ENCODE measurements at places on chromosomes 5 and 9. TPM values are rescaled to one million over a fixed set of nuclear protein-coding genes. Genes with fewer than 3 reads are reported as not detected.

The CLIC3 gene
- total RNA-seq = not detected

The LCN15 gene
- total RNA-seq = not detected

The TLE1 gene
- 45.9 TPM for total RNA-seq

The OLFM1 gene
- 13.8 TPM for total RNA-seq

The ZNF883 gene
- total RNA-seq = 2.0 TPM

The ADAMTS13 gene
- 3.6 TPM for total RNA-seq

DNA sequence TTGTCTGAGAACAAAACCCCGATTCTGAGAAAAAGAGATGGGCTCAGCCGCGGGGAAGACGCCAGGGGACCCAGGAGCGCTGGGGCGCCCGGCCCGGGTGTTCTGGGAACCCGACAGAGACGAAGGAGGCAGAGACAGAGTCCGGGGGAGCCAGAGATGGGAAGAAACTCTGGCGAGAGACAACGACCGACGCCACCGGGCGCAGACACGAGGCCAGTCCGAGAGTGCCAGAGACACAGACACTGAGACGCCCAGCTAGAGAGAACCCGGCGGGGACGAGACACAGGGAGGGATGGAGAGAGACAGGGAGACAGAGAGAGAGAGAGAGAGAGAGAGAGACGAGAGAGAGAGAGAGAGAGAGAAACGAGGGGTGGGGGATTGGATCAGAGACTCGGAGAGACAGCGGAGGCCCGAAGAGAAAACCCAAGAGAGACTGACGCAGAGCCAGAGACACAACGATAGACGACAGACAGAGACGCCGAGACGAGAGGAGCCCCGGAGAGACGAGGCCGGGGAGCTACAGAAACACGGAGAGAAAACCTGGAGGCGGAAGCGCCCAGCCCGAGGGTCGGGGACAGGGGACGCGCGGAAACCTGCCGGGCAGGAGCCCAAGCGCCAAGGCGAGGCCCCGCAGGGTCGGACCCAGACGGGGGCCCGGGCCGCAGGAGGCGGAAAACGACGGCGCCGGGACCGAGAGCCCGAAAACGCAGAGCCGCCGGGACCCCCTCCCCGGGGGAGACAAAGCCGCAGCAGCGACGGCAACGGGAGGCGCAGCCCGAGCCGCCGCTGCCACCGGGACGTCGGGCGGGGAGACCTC is 3.3 kb downstream of the NR5A1 start:
- no peaks in the 10 kb centered on the region for H3K27me3 ChIP-seq
- no peaks in the 10 kb centered on the region for H3K36me3 ChIP-seq
- H3K4me3 ChIP-seq = peak overlapping the region; percentile 19

GRCh38 chr5:2913281-2913680 is 161.8 kb upstream of the IRX2 start:
- no peak overlapping the region for H3K4me3 ChIP-seq
- no peaks in the 10 kb centered on the region for H3K4me1 ChIP-seq
- no peak for DNase-seq
- H3K27ac ChIP-seq = no peak overlapping the region

DNA sequence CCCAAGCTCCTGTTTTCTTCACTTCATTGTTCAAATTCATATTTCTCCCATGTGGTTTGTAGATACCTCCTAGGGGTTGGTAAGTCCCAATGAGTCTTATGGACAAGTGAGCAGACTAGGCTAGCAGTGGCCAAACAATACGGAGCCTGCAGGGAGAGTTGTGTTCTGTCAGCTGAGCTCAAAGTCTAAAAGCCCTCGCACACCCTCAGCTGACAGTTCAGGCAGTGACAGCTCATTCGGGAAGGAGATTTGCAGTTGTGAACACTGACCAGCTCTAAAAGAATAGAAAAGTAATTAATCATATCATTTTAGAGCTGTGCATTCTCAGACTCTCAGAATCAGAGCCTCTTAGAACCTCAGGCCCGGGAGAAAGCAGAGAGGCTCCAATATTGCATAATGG is 95.1 kb downstream of the SH3TC2 start:
- no peaks in the 10 kb centered on the region for H3K36me3 ChIP-seq
- no peak overlapping the region for H3K4me3 ChIP-seq
- no peak for DNase-seq
- H3K4me1 ChIP-seq = peaks cover 1% of the 10 kb centered on the region
- H3K27ac ChIP-seq = no peak overlapping the region
- no peaks in the 10 kb centered on the region for H3K27me3 ChIP-seq

DNA sequence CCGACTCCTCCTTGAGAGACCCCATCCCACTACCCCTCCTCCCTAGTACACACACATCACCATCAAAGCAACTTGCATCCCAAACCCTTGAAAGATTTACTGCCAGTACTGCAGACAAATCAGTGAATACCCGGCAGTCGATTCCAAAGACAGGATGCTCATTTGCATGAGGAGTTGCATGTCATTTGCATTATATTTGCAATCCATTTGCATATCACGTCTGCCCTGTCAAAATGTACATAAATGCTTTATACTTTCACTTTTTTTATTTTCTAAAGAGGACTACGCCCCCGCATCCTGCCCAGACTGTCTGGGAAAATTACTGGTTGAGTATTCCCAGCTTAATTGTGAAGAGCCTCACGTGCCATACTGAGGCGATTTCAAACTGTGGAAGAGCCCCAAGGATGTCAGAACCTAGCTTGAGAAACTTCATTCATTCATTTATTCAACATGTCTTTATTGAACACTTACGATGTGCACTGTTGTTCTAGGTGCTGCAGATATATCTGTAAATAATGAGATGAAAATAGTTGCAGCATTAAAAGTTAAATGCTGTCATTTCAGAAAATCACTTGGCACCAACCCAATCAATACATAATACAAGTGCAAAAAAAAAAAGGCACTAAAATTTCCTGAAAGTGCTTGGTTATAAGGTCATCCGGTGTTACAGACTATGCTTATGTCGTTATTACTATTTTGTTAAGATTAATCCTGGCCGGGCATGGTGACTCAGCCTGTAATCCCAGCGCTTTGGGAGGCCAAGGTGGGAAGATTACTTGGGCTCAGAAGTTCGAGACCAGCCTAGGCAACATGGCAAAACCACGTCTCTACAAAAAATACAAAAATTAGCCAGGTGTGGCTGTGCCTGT is 17.2 kb upstream of the SIL1 start:
- no peak for DNase-seq
- no peak overlapping the region for H3K27ac ChIP-seq
- peaks cover 4% of the 10 kb centered on the region for H3K4me1 ChIP-seq
- no peaks in the 10 kb centered on the region for H3K36me3 ChIP-seq
- no peak overlapping the region for H3K4me3 ChIP-seq

- H3K36me3 ChIP-seq = no peaks in the 10 kb centered on the region
- no peak overlapping the region for H3K27ac ChIP-seq
- no peaks in the 10 kb centered on the region for H3K27me3 ChIP-seq
- DNase-seq = no peak
- no peaks in the 10 kb centered on the region for H3K4me1 ChIP-seq
Observed at GRCh38 chr9:28024676-28025075, 451.4 kb upstream of the C9orf72 start.

- H3K36me3 ChIP-seq = no peaks in the 10 kb centered on the region
- H3K4me1 ChIP-seq = peaks cover 1% of the 10 kb centered on the region
- no peak overlapping the region for H3K27ac ChIP-seq
Observed at GRCh38 chr5:153998010-153998409, 40.7 kb downstream of the FAM114A2 start.

- no peaks in the 10 kb centered on the region for H3K27me3 ChIP-seq
- no peaks in the 10 kb centered on the region for H3K36me3 ChIP-seq
- H3K4me1 ChIP-seq = no peaks in the 10 kb centered on the region
- no peak overlapping the region for H3K4me3 ChIP-seq
Observed at GRCh38 chr9:106947106-106947900, 84.3 kb downstream of the ZNF462 start.

DNA sequence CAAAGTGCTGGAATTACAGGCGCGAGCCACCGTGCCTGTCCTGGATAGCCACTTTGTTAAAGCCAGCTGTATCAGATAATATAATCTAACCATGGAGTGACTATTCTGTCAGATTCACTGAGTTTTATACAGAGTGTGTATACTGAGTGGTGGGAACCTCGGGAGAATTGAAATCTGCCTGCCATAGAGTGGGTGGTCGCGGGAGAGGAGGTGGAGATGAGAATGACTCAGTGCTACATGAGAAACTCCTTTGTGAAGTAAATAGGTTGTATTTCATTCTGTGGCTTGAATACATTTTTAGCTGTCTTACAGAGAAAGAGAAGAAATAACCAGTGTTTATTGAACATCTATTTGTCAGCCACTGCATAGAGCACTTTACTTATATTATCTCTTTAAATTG is 26.4 kb downstream of the ATP6V0E1 start:
- no peak for DNase-seq
- H3K4me1 ChIP-seq = peaks cover 13% of the 10 kb centered on the region
- H3K4me3 ChIP-seq = no peak overlapping the region
- no peaks in the 10 kb centered on the region for H3K27me3 ChIP-seq

DNA sequence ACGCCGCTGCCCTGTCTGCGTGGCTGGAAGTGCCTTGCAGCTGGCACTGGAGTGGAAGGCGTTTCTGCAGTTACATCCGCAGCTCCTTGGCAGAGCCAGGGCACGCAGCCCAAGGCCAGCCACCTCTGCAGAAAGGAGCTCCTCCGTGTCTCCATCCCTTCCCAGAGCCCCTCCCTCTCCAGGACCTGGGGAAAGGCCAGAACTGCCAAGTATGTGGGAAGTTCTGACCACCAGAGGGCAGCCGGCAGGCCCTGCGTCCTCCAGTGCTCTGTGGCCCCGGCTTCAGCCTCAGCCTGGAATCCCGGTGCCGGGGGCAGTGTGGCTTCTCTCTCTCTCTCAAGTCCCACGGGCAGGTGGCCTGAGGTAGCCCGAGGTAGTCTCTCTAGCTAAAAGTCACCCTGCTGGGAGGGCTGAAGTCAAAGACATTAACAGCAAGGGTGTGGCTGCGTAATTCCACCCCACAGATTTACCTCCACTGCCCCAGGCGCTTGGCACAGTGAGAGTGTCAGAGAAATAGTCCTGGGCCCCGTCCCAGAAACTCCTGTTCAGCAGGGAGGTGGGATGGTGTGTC is 101.7 kb upstream of the FCN2 start:
- no peaks in the 10 kb centered on the region for H3K27me3 ChIP-seq
- DNase-seq = peak; percentile 64
- no peaks in the 10 kb centered on the region for H3K4me1 ChIP-seq
- no peak overlapping the region for H3K27ac ChIP-seq
- H3K36me3 ChIP-seq = no peaks in the 10 kb centered on the region

GRCh38 chr5:124650951-124651662 is 95.3 kb downstream of the ZNF608 start:
- no peaks in the 10 kb centered on the region for H3K36me3 ChIP-seq
- no peak overlapping the region for H3K27ac ChIP-seq
- H3K4me3 ChIP-seq = peak overlapping the region; percentile 53
- H3K27me3 ChIP-seq = no peaks in the 10 kb centered on the region
- no peak for DNase-seq

- no peak for DNase-seq
- no peaks in the 10 kb centered on the region for H3K36me3 ChIP-seq
- H3K27me3 ChIP-seq = no peaks in the 10 kb centered on the region
- H3K27ac ChIP-seq = no peak overlapping the region
- no peak overlapping the region for H3K4me3 ChIP-seq
Observed at GRCh38 chr5:26889815-26890214, 148.6 kb downstream of the CDH9 start.

DNA sequence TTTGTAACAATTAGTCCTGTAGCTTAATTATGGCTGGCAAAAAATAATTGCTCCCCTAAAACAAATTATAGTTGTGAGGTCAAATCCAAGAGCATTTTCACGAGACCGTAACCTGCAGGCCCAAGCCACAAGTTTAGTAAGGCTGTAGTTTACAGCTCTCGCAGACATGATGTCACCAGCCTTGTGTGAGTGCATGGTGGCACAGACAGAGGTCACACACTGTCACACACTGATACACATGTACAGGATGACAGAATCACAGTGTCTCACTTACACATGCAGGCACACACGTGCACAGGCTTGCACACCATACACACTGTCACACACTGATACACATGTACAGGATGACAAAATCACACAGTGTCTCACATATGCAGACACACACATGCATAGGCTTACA is 518.8 kb downstream of the IRX1 start:
- no peaks in the 10 kb centered on the region for H3K4me1 ChIP-seq
- DNase-seq = no peak
- H3K27ac ChIP-seq = no peak overlapping the region
- no peaks in the 10 kb centered on the region for H3K36me3 ChIP-seq
- no peak overlapping the region for H3K4me3 ChIP-seq

- H3K36me3 ChIP-seq = no peaks in the 10 kb centered on the region
- no peak for DNase-seq
- no peak overlapping the region for H3K4me3 ChIP-seq
- peaks cover 18% of the 10 kb centered on the region for H3K4me1 ChIP-seq
Observed at GRCh38 chr9:38022203-38022895, 46.7 kb downstream of the SHB start.

- no peaks in the 10 kb centered on the region for H3K36me3 ChIP-seq
- DNase-seq = no peak
- H3K27ac ChIP-seq = no peak overlapping the region
- no peaks in the 10 kb centered on the region for H3K4me1 ChIP-seq
- no peak overlapping the region for H3K4me3 ChIP-seq
- no peaks in the 10 kb centered on the region for H3K27me3 ChIP-seq
Observed at GRCh38 chr5:18546591-18546990, 912.3 kb downstream of the TAF11L14 start.

- peaks cover 11% of the 10 kb centered on the region for H3K4me1 ChIP-seq
- no peak for DNase-seq
- no peak overlapping the region for H3K27ac ChIP-seq
- H3K36me3 ChIP-seq = no peaks in the 10 kb centered on the region
- no peak overlapping the region for H3K4me3 ChIP-seq
Observed at GRCh38 chr5:140553657-140554056, 3.6 kb downstream of the SRA1 start.

GRCh38 chr9:124618476-124618875 is 111.3 kb upstream of the NR5A1 start:
- no peak for DNase-seq
- no peaks in the 10 kb centered on the region for H3K4me1 ChIP-seq
- no peaks in the 10 kb centered on the region for H3K27me3 ChIP-seq
- no peaks in the 10 kb centered on the region for H3K36me3 ChIP-seq

- DNase-seq = no peak
- no peak overlapping the region for H3K4me3 ChIP-seq
- no peak overlapping the region for H3K27ac ChIP-seq
- H3K4me1 ChIP-seq = no peaks in the 10 kb centered on the region
- H3K36me3 ChIP-seq = no peaks in the 10 kb centered on the region
- no peaks in the 10 kb centered on the region for H3K27me3 ChIP-seq
Observed at GRCh38 chr9:131986576-131986975, 93.1 kb downstream of the MED27 start.

GRCh38 chr5:115460472-115460871 is 84.1 kb downstream of the FEM1C start:
- H3K4me1 ChIP-seq = no peaks in the 10 kb centered on the region
- H3K4me3 ChIP-seq = no peak overlapping the region
- no peak for DNase-seq

DNA sequence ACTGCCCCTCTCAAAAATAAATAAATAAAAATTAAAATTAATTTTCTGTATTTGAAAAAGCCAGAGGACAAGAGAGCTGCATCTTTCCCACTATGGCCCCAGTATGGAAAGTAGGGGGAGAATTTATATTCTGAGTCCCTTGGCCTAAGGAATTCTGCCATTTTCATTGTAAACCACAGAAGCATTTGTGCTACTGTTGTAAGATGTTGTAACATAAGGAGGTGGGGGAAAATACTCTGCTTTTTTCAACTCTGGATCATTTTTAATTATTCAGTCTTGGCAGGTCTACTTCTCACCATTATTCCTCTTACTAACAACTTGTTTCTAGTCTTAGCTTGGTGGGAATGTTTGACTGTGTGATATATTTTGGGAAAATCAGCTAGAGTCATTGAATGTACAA is 52.3 kb upstream of the APC start:
- no peaks in the 10 kb centered on the region for H3K36me3 ChIP-seq
- no peak for DNase-seq
- peaks cover 8% of the 10 kb centered on the region for H3K4me1 ChIP-seq
- H3K27ac ChIP-seq = no peak overlapping the region
- no peak overlapping the region for H3K4me3 ChIP-seq
- no peaks in the 10 kb centered on the region for H3K27me3 ChIP-seq

Measured in ovary (tissue), 10 donors.